ENCODE measurements at places on chromosomes 5 and 9.

DNA sequence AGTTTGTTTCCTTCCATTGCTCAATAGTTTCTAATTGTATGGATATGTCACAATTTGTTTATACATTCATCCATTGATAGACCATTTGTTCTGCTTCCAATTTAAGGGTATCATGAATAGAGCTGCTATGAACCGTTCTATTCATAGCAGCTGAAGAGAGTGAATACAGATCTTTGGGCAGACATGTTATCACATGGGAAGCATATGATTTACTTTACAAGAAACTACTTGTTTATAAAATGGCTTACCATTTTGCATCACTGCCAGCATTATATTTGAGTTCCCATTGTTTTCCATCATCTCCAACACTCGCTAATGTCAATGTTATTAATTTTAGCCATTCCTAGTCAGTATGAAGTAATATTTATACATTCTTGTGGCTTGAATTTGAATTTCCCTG lies 549.0 kb downstream of the MAT2B start:
- DNase-seq = no peak

DNA sequence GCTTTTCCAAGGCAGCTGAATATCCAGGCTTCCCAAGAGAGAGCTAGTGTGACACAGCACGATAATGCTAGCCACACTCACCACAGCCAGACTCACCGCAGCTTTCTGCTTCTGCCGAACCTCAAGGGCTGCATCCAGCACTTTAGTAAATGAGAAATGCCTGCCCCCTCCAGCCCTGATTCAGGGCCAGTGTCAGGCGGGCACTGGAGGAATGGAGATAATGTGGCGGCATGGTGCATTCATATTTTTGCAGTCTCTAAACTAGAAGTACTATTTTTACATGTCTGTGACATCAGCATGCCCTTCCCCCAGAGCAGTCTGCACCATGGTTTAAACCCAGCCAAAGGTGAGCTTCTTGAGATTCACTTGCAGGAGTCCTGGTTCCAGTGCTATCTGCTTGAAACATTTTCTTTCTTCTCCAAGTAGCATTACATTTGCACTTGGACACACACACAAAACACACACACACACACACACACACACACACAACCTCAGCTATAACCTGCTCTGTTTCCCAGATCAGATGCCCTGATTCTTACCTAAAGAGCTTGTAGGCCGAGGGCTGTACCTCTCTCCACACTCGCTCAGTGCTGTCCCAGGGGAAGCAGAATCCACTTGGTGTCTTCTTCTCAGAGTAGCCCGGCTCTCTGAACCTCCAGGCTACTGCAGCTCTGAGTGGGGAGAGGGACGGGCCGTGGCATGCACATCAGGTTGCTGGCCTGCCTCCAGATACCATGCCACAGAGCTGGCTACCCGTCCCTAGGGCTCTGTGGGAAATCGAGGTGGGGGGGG lies at the start of gene FGF1:
FGF1 (minus strand) TSS at position 673 of the 792 bp plus-strand sequence. CDS start 71,963 bp downstream, outside the sequence.
- no peak for DNase-seq

GRCh38 chr5:158368686-158369085 lies 509.7 kb upstream of the CLINT1 start:
- DNase-seq = no peak

DNA sequence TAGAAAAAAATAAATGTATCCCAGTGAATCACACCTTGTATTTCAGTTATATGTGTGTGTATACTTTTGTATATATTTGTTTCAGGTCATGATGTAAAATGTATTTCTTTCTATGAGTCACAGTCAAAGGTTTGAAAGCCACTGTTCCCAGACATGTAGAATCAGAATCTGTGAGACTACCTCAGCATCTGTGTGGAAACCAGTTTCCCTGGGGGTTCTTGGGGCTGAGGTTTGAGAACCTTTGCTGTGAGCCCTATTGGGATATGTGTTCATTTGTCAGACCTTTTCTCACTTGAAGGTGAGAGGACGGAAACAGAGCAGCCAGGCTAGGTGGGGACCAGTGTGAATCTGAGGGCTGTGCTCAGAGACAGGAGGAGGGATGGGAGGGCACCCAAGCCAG lies 78.7 kb upstream of the SAP30L start:
- DNase-seq = no peak

DNA sequence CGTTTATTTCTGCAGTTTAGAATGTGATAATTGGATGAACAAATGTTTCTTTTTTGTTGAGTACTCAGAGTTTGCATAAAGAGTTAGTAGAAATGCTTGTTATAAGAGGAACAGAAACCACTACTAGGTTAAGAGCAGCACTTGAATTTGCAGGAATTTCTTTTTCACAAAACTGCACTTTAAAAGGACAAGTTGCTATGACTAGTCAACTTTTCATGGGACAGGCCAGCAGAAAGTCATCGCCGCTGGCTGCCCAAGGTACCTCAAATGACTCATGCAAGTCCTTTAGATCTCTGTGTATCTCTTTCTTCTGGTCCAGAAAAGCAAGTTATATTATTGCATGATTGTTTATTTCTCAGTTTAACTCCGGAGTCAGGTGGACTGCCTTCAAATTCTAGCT lies 97.3 kb upstream of the HMHB1 start:
- no peak for DNase-seq
